ENCODE measurements at places on chromosomes 11 and 22.

- DNase-seq = no peak
Measured at GRCh38 chr11:132284611-132285010, 914.2 kb downstream of the NTM start.

GRCh38 chr11:67648796-67649613 is 1.5 kb downstream of the ACY3 start:
- no peak for DNase-seq

- no peak for DNase-seq
Measured at GRCh38 chr11:130029137-130029536, 26.5 kb upstream of the PRDM10 start.

GRCh38 chr22:37141971-37142370 is 7.7 kb downstream of the IL2RB start:
- no peak for DNase-seq
